ENCODE measurements at places on chromosomes 4 and X.

GRCh38 chr4:14149176-14150053 is 521.9 kb upstream of the BOD1L1 start:
- no peak for DNase-seq

DNA sequence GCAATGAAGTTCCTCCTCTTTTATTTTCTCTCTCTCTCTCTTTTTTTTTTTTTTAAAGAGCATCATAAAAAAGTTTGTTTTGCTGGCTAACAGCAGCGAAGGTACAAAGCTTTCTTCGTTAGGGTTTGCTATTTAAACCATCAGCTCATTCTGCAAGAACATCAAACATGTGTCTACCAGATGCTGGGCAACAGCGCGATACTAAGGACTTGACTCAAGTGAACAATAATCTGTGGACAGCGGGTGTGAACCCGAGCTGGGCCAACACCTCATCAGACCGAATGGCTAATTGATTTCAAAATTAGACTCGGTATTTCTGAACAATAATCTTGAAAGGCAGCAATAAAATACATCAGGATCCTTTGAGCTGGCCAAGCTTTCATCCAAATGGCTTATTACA is 246.4 kb downstream of the FBXO8 start:
- DNase-seq = no peak

- DNase-seq = no peak
Observed at GRCh38 chr4:55921093-55921492, 27.7 kb upstream of the CEP135 start.

DNA sequence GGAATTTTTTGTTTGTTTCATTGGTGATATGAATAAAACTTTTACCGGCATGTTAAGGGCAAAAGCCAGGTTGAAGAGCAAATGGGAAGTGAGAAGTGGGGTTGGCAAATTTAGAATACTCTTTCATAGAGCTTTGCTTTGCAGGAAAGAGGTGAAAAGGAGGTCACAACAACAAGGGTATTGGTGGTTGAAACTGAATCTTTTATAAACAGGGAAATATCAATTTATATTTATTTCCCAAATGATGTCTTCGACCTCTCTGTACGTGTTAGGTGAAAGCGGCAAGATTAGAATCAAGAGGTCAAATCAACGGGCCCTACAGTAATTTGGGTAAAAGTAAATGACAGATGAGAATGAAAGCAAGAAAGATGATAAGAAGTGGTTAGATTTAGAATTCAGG is 3.4 kb downstream of the SMR3A start:
- DNase-seq = no peak

GRCh38 chrX:131725001-131725654 is 181.3 kb downstream of the OR13H1 start:
- no peak for DNase-seq

DNA sequence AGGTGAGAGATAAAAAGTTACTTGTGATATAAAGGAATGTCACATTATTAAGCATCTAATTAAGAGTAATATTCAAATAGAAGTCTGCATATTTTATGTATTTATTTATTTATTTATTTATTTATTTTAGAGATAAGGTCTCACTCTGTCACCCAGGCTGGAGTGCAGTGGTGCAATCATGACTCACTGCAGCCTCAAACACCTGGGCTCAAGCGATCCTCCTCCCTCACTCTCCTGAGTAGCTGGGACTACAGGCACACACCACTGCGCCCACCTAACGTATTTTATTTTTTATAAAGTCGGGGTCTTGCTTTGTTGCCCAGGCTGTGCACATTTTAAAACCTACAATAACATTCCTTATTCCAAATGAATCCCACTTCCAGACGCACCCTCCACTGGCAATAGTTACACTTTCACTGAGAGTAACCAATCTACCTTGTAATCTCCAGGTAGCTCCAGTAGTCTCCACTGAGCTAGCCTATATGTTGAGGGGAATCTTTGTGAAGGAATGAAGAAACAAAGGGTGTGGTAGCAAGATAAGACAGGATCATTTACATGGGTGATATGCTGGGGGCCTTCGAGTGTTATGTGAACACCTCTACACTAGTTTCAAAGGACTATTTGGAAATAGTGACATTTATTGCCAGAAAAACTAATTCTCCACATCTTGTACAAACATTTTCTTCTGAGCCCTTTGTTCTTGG is 11.9 kb downstream of the SH3D19 start:
- no peak for DNase-seq

DNA sequence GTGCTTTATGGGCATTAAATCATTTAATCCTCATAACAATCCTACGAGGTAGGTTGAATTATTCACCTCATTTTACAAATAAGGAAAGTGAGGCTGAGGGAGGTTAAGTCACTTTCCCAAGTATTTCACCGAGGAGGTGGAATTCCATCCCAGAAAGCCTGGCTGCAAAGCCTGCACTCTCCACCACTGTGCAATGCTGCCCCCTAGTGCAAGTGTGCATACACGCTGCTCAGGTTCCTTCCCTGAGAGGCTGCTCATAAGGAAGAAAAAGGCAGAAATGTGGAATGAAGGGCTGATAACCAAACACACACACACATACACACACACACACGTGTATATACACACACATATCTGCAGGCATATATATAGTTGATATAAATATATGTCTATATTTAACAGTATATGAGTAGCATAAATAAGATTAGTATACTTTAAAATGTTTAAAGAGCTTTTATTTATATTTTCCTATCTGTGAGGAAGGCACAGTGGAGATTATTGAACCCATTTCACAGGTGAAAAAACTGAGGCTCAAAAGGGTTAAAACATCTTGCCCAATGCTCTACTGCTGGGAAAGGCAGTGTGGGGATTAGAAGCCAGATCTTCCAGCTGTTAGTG is 714.5 kb upstream of the TENM3 start:
- DNase-seq = peak; percentile 72

- DNase-seq = no peak
Observed at GRCh38 chr4:177427192-177427591, 15.0 kb downstream of the AGA start.

GRCh38 chrX:91435395-91435794 is 756 bp downstream of the PABPC5 start:
- DNase-seq = no peak

DNA sequence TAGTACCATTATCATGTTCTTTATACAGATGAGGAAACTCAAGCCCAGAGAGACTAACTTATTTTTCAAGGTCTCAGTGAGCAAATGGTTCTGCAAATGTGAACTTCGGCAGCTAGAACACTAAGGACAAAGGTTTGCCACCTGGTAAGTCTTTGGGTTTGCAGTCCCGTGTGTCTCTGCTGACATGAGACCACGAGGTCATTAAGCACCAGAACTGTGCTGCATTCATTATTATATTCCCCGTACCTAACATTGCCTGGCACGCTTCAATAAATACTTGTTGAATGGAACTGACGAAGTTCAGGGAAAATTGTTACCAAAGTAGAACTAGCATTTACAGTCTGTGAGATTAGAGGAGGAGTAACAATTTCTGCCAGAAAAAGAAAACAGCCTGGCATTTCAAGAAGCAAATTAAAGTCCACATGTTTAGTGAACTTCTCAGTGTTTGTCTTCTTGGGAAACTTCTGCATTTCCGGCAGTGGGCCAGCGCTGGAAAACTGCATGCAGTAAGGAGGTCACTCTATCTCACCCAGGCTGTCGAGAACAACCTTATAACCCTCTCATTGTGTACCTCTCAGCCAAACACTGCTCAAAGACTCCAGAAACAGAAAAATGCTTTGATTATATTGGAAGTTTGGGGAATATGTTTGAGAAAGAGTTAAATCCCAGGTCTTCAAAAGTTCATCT is 67.4 kb upstream of the CPEB2 start:
- no peak for DNase-seq

GRCh38 chrX:15505101-15505500 is 4.5 kb downstream of the BMX start:
- DNase-seq = no peak

GRCh38 chr4:117817301-117817700 is 217.0 kb upstream of the NDST3 start:
- DNase-seq = no peak

GRCh38 chr4:87026800-87027495 is 92.1 kb downstream of the AFF1 start:
- no peak for DNase-seq

DNA sequence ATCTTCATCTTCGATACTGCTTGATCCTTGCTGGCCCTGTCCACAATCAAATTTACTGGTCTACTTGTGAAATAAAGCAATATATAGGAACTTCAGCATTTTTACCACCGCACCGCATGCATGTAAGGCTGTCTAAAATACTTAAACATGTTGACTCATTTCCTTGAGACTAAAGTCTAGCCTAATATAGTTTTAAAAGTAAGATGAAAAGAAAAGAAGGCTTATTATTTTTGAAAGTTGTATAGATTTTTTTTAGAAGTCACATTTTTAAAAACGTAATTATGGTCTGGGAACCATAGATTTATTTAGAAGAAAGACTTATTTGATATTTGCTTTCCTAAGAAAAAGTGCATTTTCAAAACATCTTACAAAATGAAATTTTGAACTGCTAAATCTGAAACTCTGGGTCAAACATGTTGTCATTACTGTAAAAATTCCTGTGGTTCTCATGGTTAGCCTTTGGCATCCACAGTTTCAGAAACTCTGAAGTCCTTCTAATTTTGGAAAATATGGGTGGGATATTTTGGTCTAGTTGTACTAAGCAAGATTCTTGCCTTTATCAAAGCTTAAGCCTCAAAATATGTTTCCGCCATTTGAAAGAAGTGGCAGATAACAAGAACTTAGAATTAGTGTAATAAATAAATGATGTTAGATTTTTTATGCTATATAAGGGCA is 423.5 kb upstream of the CTSO start:
- DNase-seq = no peak
